Fibroblast of lung (primary cell): ENCODE measurements at places on chromosomes 7 and 10. TPM values are rescaled to one million over a fixed set of nuclear protein-coding genes. Genes with fewer than 3 reads are reported as not detected.

The PRKAR1B gene
- total RNA-seq = 12.3 and 14.5 TPM in 2 replicates

The SPDYE16 gene
- 0.17 and 0.51 TPM in 2 replicates for total RNA-seq

The CNTNAP2 gene
- total RNA-seq = not detected in 2 replicates

The PRRT4 gene
- total RNA-seq = under 0.01 and 0.26 TPM in 2 replicates

The GATA3 gene
- not detected in 2 replicates for total RNA-seq

The IL2RA gene
- total RNA-seq = not detected in 2 replicates

The ARID5B gene
- 120 and 145 TPM in 2 replicates for total RNA-seq

The ASZ1 gene
- total RNA-seq = not detected in 2 replicates

The ACSM6 gene
- total RNA-seq = not detected in 2 replicates

The LIPJ gene
- total RNA-seq = under 0.01 and 0.26 TPM in 2 replicates

The SLC26A3 gene
- not detected in 2 replicates for total RNA-seq

The PALD1 gene
- total RNA-seq = 0.26 and 0.33 TPM in 2 replicates

The HOXA1 gene
- total RNA-seq = 0.50 and 0.51 TPM in 2 replicates
